Hematopoietic multipotent progenitor cell treated with erythropoietin and hydrocortisone succinate and interleukin-3 and kit ligand, for 17 days (in vitro differentiated cells): ENCODE measurements at places on chromosomes 4 and X.

DNA sequence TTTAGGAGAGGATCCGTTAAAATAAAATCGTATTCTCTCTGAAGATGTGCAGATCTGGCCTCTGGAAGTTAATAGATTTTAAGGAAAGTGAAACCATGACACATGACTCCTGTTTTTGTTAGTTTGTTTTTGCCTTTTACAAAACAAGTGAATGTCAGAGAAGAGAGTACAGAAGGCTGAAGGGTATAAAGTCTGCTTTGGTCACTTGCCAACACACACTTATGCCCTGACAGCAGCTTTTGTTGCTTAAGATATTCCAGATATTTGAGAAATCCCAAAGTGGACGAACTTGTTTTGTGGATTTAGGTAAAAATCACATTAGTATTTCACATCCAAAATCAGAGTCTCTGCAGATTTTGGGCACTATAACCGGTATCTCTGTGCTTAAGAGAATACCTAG lies 192.4 kb upstream of the RASGEF1B start:
- DNase-seq = no peak

DNA sequence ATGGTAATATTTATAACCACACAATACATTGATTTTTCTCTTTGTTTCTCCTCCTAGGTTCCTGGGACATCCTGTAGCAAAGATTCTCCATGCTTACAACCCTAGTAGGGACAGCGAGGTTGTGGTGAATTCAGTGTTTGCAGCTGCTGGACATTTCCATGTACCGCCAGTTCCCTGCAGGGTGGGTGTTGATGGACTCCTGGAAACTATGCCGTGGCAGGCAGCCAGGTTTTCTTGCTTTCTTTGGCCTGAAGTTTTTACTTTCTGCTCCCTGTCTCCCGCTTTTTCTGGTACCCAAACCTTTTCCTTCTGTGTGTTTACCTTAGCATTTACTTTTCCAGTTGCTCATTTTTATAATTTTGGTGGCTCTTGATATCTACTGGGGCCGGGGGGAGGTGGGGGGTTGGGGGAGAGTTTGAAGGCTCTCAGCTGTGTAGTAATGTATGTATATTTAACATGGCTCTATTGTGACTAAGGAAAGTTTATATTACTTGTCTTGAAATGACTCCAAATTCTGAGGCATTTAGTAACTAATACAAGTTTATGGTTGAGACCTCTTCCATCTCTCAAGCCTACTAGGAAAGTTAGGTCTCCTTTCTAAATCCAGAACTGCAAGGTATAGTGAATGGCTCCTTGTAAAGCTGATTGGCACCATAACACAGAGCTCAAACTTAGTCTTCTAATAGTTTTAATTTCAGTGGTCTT lies 89.7 kb downstream of the TMEM131L start:
- DNase-seq = no peak

DNA sequence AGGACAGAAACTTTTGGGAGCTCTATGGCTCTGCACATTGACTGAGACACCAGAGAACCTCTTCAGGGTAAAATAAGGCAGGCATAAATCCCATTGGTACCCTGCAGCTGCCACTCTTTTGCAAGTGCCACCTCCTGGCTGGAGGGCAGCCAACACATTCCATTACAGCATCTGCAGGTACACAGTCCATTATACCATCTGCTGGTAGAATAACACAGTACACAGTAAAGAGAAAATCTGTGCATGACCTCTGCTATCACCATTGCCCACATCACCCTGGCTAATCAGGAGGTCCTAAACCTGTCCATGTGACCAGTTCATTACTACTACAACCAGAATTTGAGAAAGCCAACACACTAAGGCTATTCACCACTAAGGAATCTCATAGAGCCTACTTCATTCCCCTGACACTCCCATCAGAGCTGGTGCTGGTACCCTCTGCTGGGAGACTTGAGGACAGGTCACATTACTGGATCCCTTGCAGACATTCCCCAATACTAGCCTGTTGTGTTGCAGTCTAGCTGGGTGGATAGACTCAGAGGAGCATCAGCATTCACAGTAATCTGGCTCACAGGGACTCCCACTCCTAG lies 176.2 kb upstream of the TACR3 start:
- no peak for DNase-seq

DNA sequence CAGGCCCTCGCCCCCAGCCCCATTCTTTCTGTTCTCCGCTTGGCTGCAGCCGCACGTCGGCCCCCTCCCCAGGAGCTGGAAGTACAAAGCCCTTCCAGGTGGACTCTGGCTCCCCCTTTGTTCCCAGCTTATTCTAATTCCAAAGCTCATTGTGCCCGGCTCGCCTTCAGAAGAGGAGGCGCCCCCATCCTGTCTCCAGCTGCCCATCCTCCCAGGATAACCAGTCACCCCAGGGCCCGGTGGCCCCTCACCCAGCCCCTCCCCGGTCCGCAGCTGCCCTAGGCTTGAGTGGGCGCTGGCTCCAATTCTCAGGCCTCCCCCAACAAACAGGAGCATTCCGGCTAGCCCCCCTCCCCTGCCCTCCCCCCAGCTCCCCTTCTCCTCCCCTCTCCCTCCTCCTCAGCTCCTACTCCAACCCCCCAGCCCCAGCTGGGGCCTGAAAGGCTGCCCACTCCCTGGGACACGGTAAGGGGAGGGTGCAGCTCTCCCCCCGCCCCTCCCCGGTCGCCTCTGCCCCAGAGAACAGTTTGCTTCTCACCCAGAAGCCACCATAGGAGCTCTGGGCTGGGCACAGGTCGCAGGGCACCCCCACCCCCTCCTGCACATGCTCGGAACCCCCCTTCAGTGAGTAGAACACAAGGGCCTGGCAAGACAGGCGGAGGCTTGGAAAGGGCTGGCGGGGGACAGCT lies 3.1 kb upstream of the SLC6A8 start:
- no peak for DNase-seq

DNA sequence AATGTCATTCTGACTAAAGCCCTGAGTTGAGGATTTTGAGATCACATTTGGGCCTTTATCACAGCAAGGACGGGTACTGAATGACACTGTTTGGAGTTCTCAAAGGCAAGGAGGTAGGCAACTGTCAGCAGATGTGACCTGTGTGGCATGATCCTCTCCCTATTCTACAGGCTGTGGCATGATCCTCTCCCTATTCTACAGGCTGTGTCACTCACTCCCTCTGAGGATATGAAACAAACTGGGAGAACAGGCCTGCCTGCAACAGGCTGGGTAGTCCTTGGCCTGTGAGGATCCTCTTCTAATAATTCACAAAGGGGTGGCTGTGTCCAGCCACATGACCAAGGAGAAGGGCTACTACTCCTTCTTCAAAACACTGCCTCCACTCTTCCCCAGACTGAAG lies 14.9 kb upstream of the TCEANC start:
- no peak for DNase-seq

DNA sequence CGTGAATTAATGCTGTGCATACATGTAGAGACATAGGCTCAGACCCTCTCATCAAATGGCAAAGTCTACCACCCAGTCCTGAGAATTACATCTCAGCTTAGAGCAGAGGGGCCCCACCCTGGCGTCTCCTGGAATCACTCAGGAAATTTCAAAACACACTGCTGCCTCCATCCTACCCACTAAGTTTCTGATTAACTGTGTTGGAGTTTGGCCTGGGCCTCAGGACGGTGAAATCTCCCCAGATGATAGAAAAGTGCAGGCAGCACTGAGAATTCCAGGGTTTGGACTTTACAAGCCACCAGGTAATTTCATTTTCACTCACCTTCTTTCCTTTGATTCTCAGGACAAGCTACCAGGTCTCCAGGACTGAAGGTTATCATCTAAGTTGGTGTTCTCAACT lies 3.3 kb upstream of the FAM9C start:
- DNase-seq = no peak

GRCh38 chrX:117455787-117456186 lies 660.8 kb downstream of the KLHL13 start:
- DNase-seq = no peak

DNA sequence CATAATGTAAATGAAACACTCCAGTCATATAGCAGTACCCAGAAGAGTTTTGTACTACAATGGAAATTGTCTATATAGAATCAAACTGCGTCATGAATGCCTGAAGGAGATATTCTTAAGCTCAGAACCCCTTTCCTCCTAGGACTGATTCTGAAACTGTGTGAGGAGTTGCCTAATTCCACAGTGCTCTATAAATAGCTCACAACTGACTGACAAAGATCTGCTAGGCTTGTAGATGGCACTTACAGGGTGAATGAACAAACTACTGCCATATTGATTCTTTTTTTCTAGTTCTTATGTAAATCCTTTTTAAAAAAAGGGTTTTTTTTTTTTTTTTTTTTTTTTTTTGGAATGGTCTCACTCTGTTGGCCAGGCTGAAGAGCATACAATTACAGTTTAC lies 30.1 kb upstream of the UGT2B17 start:
- no peak for DNase-seq

- DNase-seq = no peak
Observed at GRCh38 chr4:136558940-136559494, 973.3 kb downstream of the PCDH18 start.

DNA sequence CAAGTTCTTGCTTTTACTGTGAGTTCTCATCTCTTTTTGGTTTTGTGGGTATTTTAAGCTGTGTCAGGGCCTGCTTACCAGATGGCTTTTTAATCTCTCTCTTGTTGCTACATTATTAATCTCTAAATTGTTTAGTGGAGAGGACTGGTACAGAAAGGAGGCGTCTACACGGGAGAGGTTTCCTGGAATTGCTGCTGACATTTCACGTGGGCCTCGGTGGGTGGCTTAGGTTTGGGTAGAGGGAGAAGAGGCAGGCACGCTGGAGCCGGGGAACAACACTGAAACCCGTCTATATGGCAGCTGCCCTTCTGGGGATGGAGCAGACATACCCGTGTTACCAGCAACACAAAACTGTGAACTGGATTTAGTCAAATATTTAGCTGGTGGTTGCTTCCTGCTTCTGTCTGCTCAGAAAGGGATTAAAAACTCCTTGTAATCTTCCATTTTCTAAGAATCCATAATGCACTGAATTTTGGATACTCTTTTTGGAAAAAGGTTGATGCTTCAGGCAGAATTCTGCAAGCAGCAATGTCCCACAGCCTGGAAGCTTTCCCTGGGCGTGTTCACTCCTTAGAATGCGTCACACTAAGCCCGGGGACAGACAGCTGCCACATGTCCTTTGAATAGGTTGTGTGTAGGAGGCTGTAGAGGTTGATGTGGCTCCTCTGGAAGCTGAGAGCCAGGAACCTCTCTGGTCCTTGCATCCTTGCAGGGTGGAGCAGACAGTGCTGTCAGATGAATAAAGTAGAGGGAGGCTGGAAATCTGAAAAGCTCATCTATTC lies 199.8 kb upstream of the GATB start:
- DNase-seq = no peak

DNA sequence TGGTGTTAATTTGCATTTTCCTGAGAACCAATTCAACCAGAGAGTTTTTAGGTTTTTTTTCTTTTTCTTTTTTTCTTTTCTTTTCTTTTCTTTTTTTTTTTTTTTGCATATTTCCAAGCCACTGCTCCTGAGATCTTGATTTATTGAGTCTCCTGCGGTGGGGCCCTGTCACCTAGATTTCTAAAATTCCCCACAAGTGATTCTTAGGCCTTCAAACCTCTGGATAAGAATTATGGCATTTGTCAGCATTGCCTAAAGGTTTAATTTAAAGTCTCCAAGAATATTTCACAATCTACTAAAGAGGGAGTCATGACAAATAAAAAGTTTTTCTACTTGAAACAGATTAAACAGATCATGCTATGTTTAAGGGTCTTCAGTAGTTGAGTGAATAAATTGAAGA lies 84.9 kb downstream of the GAB1 start:
- no peak for DNase-seq

GRCh38 chr4:108058685-108059440 lies 69.2 kb downstream of the HADH start:
- no peak for DNase-seq

DNA sequence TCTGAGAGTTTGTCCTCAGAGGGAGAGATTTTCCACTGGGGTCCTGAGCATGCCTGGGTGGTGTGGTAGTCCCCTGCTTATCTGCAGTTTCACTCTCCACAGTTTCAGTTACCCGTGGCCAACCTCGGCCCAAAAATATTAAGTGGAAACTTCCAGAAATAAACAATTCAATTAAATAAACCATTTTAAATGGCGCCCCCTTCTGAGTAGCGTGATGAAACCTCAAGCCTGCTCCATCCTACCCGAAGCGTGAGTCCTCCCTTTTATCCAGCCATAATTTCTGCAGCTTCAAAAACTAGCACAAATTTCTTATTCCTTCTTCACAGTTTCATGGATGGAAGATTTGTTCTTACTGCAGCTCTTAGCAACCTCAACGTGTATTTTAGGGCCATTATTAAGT lies 26.7 kb downstream of the PNMA6E start:
- DNase-seq = no peak

- DNase-seq = no peak
Observed at GRCh38 chr4:182144626-182145333, 98.4 kb upstream of the TENM3 start.

GRCh38 chrX:37776987-37777325 lies 2.9 kb upstream of the CYBB start:
- no peak for DNase-seq

- no peak for DNase-seq
Observed at GRCh38 chr4:152530600-152530999, 5.3 kb downstream of the FBXW7 start.

DNA sequence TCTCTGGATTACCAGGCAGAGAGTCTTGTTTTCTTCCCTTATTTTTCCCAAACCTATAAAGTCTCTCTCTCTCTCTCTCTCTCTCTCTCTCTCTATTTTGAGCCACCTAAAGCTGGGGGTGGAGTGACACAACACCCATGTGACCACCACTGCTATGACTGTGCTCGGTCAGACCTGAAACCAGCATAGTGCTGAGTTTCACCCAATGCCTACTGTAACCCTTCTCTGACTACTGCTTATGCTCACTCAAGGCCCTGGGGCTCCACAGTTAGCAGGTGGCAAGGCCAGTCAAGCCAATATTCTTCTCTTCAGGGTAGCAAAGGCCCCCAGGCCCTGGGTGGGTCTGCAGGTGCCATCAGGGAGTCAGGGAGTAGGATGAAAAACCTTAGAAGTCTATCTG lies 114.7 kb upstream of the ARMCX2 start:
- DNase-seq = no peak

DNA sequence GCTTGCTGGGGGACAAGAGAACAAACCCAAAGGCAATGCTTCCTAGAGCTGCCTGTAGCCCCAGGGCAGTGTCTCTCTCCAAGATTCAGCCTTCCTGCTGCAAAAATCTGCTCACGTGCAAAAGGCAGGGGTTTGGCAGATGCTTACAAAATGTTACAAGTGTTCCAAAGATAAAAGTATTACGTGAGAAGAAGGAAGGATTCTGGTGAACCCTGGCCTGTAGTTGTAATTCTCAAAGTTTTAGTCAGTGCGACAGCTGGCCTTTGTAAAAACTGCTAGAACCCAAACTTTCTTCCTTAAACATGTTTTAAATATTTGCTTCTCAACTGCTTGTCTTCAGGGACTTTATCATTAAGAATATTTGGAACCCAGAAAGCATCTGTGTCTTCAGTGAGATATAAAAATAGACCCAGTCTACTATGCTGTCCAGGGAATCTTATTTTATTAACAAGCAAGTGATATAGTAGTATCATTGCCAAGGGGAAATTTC lies 232.3 kb downstream of the FRMPD4 start:
- no peak for DNase-seq
